ENCODE measurements at places on chromosomes 7 and 10. TPM values are rescaled to one million over a fixed set of nuclear protein-coding genes. Genes with fewer than 3 reads are reported as not detected.
A peak's percentile ranks its signal among the peaks of the same experiment; 100 is the strongest.

DNA sequence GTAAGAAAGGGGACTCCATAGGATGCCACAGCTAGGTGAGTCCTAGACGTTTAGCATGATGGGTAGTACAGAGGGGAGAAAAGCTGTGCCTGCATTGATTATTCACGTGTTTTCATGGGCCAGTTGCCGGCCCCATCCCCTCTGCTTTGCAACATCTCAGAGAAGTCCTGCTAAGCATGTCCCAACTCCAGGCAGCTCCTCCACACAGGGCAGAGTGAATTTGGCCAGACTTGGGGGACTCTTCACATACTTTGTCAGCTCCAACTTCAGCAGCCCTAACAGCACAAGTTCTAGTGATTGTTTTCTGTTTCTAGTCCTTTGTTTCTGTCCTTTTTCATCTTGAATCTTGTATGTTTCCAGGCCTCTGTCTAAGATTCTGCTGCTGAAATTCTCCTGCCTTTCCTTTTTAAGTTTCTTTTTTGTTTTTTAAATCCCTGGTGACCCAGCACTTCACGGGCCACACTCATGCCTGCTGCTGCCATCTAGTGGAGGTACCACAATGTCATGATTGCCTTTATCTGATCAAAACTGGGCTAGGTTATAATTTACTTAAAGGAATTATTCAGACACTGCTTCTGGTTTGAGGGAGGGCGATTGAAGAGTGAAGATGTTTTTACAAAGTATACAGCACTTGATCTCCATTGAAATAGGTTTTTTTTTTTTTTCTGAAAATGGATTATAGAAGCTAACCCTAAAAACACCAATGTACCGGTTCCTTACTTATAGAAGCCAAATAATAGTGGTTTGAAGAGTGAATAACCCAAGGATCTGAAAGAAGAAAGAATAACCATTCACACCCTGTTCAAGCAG is 276.9 kb downstream of the CSTF2T start:
- DNase-seq: no peak
- H3K36me3 ChIP-seq: peaks cover 4% of the 10 kb centered on the region
- H3K27me3 ChIP-seq: no peaks in the 10 kb centered on the region
- H3K4me3 ChIP-seq: no peak overlapping the region
- peak overlapping the region; percentile 52 for H3K27ac ChIP-seq

- DNase-seq: no peak
- no peaks in the 10 kb centered on the region for H3K36me3 ChIP-seq
- H3K4me1 ChIP-seq: peaks cover 2% of the 10 kb centered on the region
- peaks cover 54% of the 10 kb centered on the region for H3K27me3 ChIP-seq
These were observed 83.2 kb downstream of the CAMK1D start for GRCh38 chr10:12432402-12433189.

DNA sequence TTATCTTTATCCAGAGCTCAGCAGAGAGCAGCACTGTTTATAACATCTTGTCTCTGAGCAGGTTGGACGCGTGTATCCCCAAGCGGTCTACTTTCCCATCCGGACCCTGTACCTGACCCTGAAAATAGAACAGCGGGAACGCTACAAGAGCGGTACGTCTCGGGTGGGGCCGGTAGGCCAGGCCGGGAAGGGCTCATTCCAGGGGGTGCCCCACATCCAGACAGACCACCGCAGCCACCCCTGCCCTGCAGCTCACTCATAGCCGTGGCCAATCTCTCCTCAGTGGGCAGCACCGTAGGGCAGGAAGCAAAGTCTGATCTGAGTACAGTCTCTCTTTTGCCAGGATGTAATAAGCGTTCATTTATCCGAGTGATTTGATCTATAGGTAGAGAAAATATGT is 113.7 kb downstream of the TRRAP start:
- no peak for DNase-seq
- no peak overlapping the region for H3K4me3 ChIP-seq
- no peaks in the 10 kb centered on the region for H3K4me1 ChIP-seq
- H3K27me3 ChIP-seq: no peaks in the 10 kb centered on the region

GRCh38 chr7:130990178-130990832 is 256.3 kb upstream of the KLF14 start:
- H3K4me3 ChIP-seq: no peak overlapping the region
- DNase-seq: no peak
- no peaks in the 10 kb centered on the region for H3K36me3 ChIP-seq
- peaks cover 32% of the 10 kb centered on the region for H3K4me1 ChIP-seq

- no peaks in the 10 kb centered on the region for H3K27me3 ChIP-seq
- H3K27ac ChIP-seq: peak overlapping the region; percentile 59
- peaks cover 30% of the 10 kb centered on the region for H3K4me1 ChIP-seq
- no peak overlapping the region for H3K4me3 ChIP-seq
These were observed 20.7 kb downstream of the ZMIZ2 start for GRCh38 chr7:44769376-44769775.

GRCh38 chr10:131205556-131205955 is 106.0 kb downstream of the TCERG1L start:
- no peak overlapping the region for H3K27ac ChIP-seq
- H3K4me3 ChIP-seq: no peak overlapping the region
- H3K27me3 ChIP-seq: no peaks in the 10 kb centered on the region
- H3K4me1 ChIP-seq: no peaks in the 10 kb centered on the region
- peak; percentile 15 for DNase-seq

GRCh38 chr10:75404815-75405597 is 3.4 kb upstream of the ZNF503 start:
- peak overlapping the region; percentile 97 for H3K27ac ChIP-seq
- peak overlapping the region; percentile 80 for H3K4me3 ChIP-seq
- peaks cover 2% of the 10 kb centered on the region for H3K27me3 ChIP-seq

DNA sequence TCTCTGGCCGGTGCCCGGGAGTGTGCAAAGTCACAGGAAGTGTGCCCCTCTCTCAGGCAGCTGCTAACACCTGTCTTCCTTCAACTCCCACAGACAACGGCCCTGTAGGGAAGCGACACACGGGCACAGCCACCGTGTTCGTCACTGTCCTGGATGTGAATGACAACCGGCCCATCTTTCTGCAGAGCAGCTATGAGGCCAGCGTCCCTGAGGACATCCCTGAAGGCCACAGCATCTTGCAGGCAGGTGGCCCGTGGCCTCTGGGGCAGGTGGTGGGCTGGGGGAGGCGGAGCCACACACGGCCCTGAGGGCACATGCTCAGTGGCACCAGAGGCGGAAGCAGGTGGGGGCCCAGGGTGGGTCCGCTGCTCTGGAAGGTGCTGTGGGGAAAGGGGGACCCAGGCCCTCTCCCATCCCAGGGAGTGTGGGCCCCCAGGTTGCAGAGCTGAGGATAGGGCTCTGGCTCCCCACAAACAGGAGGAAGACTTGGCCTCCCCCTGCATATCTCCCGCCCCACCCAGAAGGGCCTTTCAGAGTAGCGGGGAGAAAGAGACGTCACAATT is 6.9 kb downstream of the C10orf105 start:
- H3K4me3 ChIP-seq: no peak overlapping the region
- no peaks in the 10 kb centered on the region for H3K36me3 ChIP-seq
- DNase-seq: no peak
- peaks cover 29% of the 10 kb centered on the region for H3K4me1 ChIP-seq
- peak overlapping the region; percentile 90 for H3K27ac ChIP-seq

DNA sequence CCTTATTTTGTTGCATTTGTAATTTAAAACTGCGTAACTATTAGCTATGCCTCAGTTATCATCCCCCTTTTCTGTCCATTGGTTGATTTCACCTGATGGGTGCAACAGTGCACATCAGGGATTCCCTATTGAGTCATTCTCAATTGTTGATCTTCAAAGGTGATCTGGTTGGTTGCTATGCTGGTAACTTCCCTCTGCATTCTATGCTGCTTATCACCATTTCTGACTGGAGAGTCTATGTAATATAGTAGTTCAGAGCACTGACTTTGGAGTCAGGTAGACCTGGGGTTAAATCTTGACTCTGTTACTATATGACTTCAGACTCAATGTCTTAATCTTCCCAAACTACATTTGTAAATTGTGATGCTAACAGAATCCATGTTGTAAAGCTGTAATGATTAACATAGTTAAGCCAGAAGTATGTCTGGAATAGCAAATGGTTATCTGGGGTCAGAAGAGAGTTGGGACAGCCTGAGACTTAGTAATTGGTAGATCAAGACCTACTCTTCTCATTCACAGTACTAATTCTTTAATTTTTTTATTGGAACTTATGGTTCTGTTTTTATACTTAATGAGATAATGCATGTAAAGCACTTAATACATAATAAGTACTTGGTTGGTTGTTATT is 38.1 kb downstream of the EXOC6 start:
- H3K27ac ChIP-seq: no peak overlapping the region
- no peak overlapping the region for H3K4me3 ChIP-seq
- no peak for DNase-seq

GRCh38 chr10:80493522-80494051 is 39.5 kb downstream of the TSPAN14 start:
- peak overlapping the region; percentile 6 for H3K27ac ChIP-seq
- H3K4me1 ChIP-seq: peaks cover 20% of the 10 kb centered on the region
- DNase-seq: no peak
- H3K36me3 ChIP-seq: peaks cover 44% of the 10 kb centered on the region

GRCh38 chr7:16571941-16572340 is 45.3 kb downstream of the LRRC72 start:
- peaks cover 7% of the 10 kb centered on the region for H3K4me1 ChIP-seq
- H3K4me3 ChIP-seq: no peak overlapping the region
- H3K36me3 ChIP-seq: peaks cover 5% of the 10 kb centered on the region
- no peak overlapping the region for H3K27ac ChIP-seq

GRCh38 chr10:79360499-79361342 is 13.5 kb downstream of the PPIF start:
- DNase-seq: no peak
- no peak overlapping the region for H3K27ac ChIP-seq
- no peaks in the 10 kb centered on the region for H3K4me1 ChIP-seq
- H3K36me3 ChIP-seq: peaks cover 14% of the 10 kb centered on the region

DNA sequence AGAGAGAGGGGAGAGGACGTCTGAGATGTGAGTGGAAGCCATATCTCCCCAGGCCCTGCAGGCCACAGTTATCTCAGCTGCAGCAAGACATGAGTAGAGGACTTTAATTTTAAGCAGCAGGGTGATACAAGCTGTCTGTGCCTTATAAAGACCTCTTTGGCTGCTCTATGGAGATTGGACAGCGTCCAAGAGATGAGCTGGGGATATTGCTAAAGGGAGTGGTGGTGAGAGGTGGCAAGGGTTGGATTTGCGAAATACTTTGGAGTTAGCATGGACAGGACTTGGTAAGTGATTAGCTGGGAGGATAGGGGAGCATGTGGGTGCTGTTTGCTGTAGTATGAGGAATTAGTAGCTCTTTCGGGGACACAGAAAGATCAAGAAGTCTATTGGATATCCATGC is 191.8 kb downstream of the CACNB2 start:
- H3K4me3 ChIP-seq: no peak overlapping the region
- no peak overlapping the region for H3K27ac ChIP-seq
- H3K36me3 ChIP-seq: no peaks in the 10 kb centered on the region
- H3K4me1 ChIP-seq: peaks cover 3% of the 10 kb centered on the region
- DNase-seq: no peak

CTTNBP2 gene
- 10.8 TPM for total RNA-seq

GRB10 gene
- 59.2 TPM for total RNA-seq

GSTO2 gene
- 11.7 TPM for total RNA-seq

TACC2 gene
- 30.3 TPM for total RNA-seq

CFAP58 gene
- total RNA-seq: 1.1 TPM

Data from mesothelial cell of epicardium (in vitro differentiated cells).